ENCODE measurements at places on chromosomes 1 and 21. TPM values are rescaled to one million over a fixed set of nuclear protein-coding genes. Genes with fewer than 3 reads are reported as not detected.

Gene SLX9
- total RNA-seq, result 56.7 TPM

Gene FCER1A
- total RNA-seq, result not detected

Gene HEATR1
- 28.2 TPM for total RNA-seq

Gene ESRRG
- not detected for total RNA-seq

Gene SPATA21
- 0.05 TPM for total RNA-seq

Gene TFAP2E
- 0.83 TPM for total RNA-seq

Gene FCER1G
- total RNA-seq, result not detected

Gene OR6N1
- not detected for total RNA-seq

Gene CELA3A
- not detected for total RNA-seq

Gene COL9A2
- total RNA-seq, result 0.36 TPM

Gene WDTC1
- total RNA-seq, result 8.0 TPM

Gene PEX14
- 13.3 TPM for total RNA-seq

Gene TMEM81
- 2.5 TPM for total RNA-seq

Gene ERVH48-1
- total RNA-seq, result not detected

Gene PAQR6
- 4.9 TPM for total RNA-seq

Gene KCNE2
- not detected for total RNA-seq

Gene PADI2
- total RNA-seq, result 1.5 TPM

Gene PTPN14
- total RNA-seq, result 9.8 TPM

Gene NTMT2
- not detected for total RNA-seq

Gene LENEP
- total RNA-seq, result not detected

Gene PLA2G2C
- total RNA-seq, result not detected

Gene TSPAN2
- total RNA-seq, result 1.1 TPM

Gene NMNAT2
- 0.42 TPM for total RNA-seq

Gene CRP
- not detected for total RNA-seq

Gene LMOD1
- not detected for total RNA-seq

Gene PTGS2
- total RNA-seq, result 6.6 TPM

Gene RGS4
- not detected for total RNA-seq

Gene NCAM2
- not detected for total RNA-seq

Gene ANGPTL3
- not detected for total RNA-seq

Gene VHLL
- not detected for total RNA-seq

Gene FCGR1A
- not detected for total RNA-seq

Gene TMPRSS15
- total RNA-seq, result not detected

Gene SLC30A1
- total RNA-seq, result 25.0 TPM

Gene AKR7A3
- total RNA-seq, result 0.21 TPM

Gene FAM163A
- not detected for total RNA-seq

Gene C4BPA
- 0.60 TPM for total RNA-seq

Gene GPR25
- total RNA-seq, result not detected

Gene PDE4B
- total RNA-seq, result 14.5 TPM

Gene LCE1D
- not detected for total RNA-seq

Gene GBP4
- not detected for total RNA-seq

Gene PRMT6
- not detected for total RNA-seq

Gene ATP6V1G3
- total RNA-seq, result not detected

Gene DISP3
- 0.31 TPM for total RNA-seq

Gene BGLAP
- total RNA-seq, result 0.46 TPM

Gene FAM151A
- 0.05 TPM for total RNA-seq
